ENCODE measurements at places on chromosomes 6 and 20. TPM values are rescaled to one million over a fixed set of nuclear protein-coding genes. Genes with fewer than 3 reads are reported as not detected.

DNA sequence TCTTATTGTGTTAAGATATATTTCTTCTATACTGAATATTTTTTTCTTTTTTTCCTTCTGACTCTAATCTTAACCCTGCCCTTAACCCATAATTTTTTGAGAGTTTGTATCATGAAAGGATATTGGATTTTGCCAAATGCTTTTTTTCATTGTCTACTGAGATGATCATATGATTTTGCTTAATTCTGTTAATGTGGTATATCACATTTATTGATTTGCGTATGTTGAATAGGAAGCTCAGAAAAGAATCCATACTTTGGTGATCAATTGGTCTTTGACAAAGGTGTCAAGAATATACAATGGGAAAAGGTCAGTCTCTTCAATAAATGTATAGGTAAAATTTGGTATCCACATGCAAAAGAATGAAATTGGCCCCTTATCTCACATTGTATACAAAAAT is 588.8 kb upstream of the ADGRB3 start:
- no peak for DNase-seq

FITM2 gene
- 6.3 TPM for total RNA-seq

GRCh38 chr20:7765221-7765620 is 175.0 kb downstream of the HAO1 start:
- no peak for DNase-seq

DNA sequence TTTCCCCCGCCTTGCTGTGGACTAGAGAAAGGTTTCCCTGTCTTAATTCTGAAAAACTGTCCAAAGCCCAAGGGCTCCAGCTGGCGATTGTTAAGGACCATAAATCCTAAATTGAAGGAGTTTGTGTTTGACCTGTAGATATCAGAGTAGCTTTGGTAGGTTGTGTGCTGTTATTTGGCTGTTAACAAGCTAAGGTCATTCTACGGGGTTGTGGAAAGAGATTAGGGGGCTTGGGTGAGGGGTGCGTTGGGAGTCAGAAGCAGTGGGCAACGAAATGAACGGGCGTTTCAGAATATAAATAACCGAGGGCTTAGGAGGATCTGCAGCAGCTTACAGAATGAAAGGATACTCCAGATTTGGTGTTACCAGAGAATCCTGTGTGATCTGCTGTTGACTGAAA is 32.6 kb upstream of the BTN3A2 start:
- DNase-seq, result no peak

Data from CD4-positive, alpha-beta memory T cell (primary cell).